ENCODE measurements at places on chromosomes 4 and X.

GRCh38 chr4:169220447-169220846 lies 50.3 kb downstream of the SH3RF1 start:
- DNase-seq: no peak

DNA sequence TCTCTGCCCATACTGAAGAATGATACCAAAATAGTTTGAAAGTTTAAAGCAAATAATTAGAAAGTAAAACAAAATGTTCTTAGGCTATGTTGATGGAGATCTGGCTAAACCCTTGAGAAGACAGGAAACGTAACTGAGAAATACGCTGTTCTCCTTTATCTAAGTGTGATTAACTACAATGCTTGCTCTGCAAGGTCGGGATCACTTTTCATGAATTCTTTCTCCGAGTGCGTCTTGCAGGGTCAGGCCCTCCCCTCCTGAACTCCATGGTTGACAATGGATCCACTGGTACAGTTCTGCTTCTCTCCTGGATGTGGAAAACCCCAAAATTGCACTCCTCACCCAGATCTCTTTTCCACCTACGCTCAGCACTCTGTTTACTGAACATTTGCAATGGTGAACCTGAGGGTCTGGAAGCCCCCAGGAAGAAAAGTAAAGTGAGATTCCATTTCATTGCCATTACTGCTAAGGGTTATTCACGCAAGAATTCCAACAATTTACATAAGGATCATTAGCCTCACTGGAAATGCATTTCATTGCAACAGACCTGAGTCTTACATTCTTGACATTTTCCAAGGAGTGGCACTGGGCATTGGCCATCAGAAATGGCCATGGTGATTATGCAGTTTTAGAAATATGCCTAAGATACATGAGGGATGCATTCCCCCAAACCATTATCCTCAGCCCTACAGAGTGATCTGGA lies 24.6 kb upstream of the WWC2 start:
- no peak for DNase-seq

GRCh38 chr4:76955182-76955581 lies 5.6 kb downstream of the SEPTIN11 start:
- no peak for DNase-seq

GRCh38 chr4:105088110-105088879 lies 58.4 kb upstream of the TET2 start:
- no peak for DNase-seq

GRCh38 chr4:78688366-78688765 lies 87.8 kb upstream of the BMP2K start:
- DNase-seq: no peak

DNA sequence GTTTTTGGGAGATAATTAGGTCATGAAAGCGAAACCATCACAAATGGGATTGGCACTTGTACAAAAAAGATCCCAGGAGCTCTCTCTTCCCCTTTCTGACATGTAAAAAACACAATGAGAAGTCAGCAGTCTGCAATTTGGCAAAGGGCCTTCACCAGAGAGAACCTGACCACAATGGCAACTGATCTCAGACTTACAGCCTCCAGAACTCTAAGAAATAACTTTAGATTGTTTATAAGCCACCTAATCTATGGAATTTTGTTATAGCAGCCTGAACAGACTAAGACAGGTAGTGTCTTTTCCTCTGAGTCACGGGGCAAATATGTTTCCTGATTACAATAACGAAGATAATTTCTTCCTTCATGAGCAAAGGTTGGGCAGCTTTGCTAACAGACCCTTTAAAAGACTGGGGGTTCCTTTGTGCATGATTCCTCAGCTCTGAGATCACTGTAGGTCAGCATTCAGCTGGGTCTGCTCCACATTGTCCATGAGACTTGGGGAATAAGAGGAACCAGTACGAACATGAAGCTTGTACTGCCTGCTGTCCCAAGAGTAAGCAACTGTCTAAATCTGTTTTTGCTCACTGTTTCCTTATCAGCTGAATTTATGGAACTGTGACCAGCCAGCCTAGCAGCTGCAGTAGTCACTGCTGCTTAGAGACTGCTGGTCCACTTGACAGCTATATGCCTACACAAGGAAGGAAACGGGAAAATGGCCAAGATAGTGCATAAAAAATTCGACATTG lies 191.6 kb downstream of the ANAPC10 start:
- DNase-seq: no peak

DNA sequence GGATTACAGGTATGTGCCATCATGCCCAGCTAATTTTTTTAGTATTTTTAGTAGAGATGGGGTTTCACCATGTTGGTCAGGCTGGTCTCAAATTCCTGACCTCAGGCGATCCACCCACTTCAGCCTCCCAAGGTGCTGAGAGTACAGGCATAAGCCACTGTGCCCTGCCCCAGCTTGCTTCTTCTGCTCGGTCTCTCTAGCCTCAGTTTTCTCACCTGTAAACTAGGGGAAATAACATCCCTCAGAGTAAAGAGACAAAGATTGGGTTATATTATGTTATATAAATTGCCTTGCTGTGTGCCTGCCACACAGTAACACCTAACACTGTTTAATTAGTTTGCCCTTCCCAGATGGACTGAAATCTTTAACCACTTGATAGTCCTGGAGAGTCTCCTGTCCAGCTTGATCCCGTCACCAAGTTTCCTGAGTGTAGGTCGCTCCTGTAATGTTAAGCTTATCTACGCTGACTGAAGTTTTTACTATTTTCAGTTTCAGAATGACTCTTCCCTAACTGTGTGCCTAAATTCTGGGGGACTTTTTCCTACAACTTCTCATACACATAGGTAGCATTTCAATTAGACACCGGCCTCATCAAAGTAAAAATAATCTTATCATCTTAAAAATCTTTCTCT lies 412.7 kb upstream of the TENM3 start:
- no peak for DNase-seq

- no peak for DNase-seq
These were observed 135.7 kb downstream of the CNKSR2 start for GRCh38 chrX:21509912-21510311.

DNA sequence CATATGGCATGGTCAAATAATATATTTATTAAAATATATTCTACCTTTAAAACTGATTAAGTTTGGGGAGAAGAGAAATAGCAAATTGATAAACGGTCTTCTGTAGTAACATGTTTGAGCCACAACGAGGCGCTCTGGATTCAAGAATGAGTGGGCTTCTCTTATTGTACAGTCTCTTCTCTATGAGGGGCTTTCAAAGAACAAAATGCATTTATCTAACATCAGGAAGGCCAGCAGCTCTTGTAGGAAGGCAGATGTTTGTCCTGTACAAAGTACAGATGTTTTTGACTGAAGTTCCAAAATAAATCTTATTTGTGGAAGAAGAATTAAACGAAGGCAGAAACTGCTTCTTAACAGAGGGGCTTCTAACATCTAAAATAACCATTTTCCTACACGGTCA lies 153.6 kb downstream of the RASL11B start:
- no peak for DNase-seq

All from stimulated activated CD8-positive, alpha-beta memory T cell treated with anti-CD3 and anti-CD28 coated beads, Interleukin-7, amount 100 ng/mL, for 1 hour (primary cell).